ENCODE measurements at places on chromosomes 4 and X. TPM values are rescaled to one million over a fixed set of nuclear protein-coding genes. Genes with fewer than 3 reads are reported as not detected.

XG gene
- not detected for polyA plus RNA-seq

FRMD7 gene
- not detected for polyA plus RNA-seq

GRCh38 chr4:151296227-151296626 is 19.3 kb downstream of the PRSS48 start:
- no peak overlapping the region for H3K4me3 ChIP-seq
- H3K27ac ChIP-seq: no peak overlapping the region
- no peaks in the 10 kb centered on the region for H3K4me1 ChIP-seq

- H3K27me3 ChIP-seq: no peaks in the 10 kb centered on the region
- H3K4me1 ChIP-seq: no peaks in the 10 kb centered on the region
- no peak overlapping the region for H3K27ac ChIP-seq
- H3K36me3 ChIP-seq: no peaks in the 10 kb centered on the region
- no peak overlapping the region for H3K4me3 ChIP-seq
- DNase-seq: no peak
Measured at GRCh38 chrX:10797466-10797865, 177.1 kb upstream of the MID1 start.

GRCh38 chrX:100600758-100601157 is 16.0 kb downstream of the TNMD start:
- no peak overlapping the region for H3K4me3 ChIP-seq
- H3K27ac ChIP-seq: no peak overlapping the region
- DNase-seq: no peak
- H3K4me1 ChIP-seq: no peaks in the 10 kb centered on the region

DNA sequence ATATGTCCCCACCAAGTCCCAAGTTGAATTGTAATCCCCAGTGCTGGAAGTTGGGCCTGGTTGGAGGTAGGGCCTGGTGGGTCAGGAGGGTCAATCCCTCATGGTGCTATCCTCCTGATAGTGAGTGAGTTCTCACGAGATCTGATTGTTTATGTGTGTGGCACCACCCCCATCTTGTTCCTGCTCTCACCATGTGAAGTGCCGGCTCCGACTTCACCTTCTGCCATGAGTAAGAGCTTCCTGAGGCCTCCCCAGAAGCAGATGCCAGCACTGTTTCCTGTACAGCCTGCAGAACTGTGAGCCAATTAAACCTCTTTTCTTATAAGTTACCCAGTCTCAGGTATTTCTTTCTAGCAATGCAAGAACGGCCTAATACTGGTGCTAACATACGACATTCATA is 22.7 kb upstream of the TMEM33 start:
- no peak for DNase-seq
- H3K36me3 ChIP-seq: no peaks in the 10 kb centered on the region
- H3K4me1 ChIP-seq: no peaks in the 10 kb centered on the region
- no peak overlapping the region for H3K27ac ChIP-seq

DNA sequence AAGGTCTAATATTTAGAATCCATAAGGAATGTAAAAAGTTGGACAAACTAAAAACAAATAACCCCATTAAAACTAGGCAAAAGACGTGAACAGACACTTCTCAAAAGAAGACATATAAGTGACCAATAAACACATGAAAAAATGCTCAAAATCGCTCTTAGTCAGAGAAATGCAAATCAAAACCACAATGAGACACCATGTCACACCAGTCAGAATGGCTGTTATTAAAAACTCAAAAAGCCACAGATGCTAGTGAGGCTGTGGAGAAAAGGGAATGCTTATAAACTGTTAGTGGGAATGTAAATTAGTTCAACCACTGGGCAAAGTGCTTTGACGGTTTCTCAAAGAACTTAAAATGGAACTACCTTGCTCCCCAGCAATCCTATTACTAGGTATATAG is 674.3 kb upstream of the MAGEB2 start:
- H3K4me3 ChIP-seq: no peak overlapping the region
- no peaks in the 10 kb centered on the region for H3K27me3 ChIP-seq
- H3K36me3 ChIP-seq: no peaks in the 10 kb centered on the region

RAB40AL gene
- not detected for polyA plus RNA-seq

DNA sequence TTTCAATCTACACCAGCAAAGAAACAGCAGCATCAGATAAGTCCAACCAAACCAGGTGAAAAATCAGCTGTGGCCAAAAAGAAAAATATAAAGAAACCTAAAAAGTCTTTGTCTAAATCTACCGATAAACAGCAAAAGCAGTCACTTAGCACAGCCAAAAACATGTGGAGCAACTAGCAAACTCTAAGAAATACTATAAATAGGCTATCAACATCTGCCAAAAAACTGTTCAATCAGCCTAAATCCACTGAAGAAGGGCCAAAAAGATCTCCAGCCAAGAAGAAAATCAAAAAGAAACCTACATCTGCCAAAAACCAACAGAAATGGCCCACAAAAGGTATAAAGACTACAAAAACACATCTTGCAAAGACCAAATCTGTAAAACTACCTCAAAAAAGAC is 36.7 kb upstream of the CABS1 start:
- no peak overlapping the region for H3K4me3 ChIP-seq
- DNase-seq: no peak
- H3K36me3 ChIP-seq: no peaks in the 10 kb centered on the region
- no peaks in the 10 kb centered on the region for H3K27me3 ChIP-seq
- H3K27ac ChIP-seq: no peak overlapping the region
- no peaks in the 10 kb centered on the region for H3K4me1 ChIP-seq

DNA sequence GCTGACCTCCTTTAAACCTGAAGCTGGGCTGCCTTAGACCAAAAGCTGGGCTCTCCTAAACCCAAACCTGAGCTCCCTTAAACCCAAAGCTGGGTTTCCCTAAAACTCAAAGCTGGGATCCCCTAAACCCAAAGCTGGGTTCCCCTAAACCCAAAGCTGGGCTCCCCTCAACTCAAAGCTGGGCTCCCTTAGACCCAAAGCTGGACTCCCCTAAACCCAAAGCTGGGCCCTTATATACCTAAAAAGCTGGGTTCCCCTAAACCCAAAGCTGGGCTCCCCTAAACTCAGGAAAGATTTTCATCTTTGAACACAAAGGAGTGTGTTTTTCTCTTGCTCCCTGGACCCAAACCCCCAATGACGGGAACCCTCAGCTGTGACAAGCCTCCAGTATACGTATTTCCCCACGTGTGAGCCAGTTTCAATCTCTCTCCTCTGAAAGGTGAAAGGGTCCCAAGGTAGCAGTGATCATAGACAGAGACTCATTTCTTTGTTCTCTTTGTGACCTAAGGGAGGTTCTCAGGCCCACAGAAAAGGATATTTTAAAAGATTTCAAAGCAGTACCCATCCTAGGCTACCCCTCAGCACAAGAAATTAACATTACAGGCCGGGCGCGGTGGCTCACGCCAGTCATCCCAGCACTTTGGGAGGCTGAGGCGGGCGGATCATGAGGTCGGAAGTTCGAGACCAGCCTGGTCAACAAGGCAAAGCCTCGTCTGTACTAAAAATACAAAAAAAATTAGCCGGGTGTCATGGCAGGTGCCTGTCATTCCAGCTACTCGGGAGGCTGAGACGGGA is 31.3 kb upstream of the ASMTL start:
- DNase-seq: peak; percentile 88
- peaks cover 23% of the 10 kb centered on the region for H3K36me3 ChIP-seq
- peaks cover 70% of the 10 kb centered on the region for H3K4me1 ChIP-seq
- no peaks in the 10 kb centered on the region for H3K27me3 ChIP-seq

GRCh38 chrX:9370893-9371292 is 94.0 kb upstream of the TBL1X start:
- DNase-seq: no peak
- H3K36me3 ChIP-seq: no peaks in the 10 kb centered on the region
- no peak overlapping the region for H3K4me3 ChIP-seq
- H3K4me1 ChIP-seq: no peaks in the 10 kb centered on the region
- H3K27ac ChIP-seq: no peak overlapping the region

DNA sequence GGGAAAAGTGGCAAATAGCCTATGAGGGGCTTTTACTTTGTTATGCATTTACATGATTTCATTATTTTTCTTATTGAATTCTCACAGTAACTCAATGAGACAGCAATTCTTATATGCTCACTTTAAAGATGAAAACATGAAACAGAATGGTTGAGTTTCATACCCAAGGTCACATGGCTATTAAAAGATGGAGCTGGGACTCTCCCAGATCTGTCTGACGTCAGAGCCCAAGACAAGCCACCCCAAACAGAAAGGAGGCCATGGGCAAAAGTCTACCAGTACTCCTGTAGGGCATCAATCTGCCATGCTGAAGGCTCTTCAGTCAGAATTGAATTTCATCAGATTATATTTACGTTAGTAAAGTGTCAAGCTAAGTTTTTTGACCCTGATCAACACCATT is 13.2 kb downstream of the HSD17B11 start:
- H3K36me3 ChIP-seq: peaks cover 1% of the 10 kb centered on the region
- H3K4me1 ChIP-seq: no peaks in the 10 kb centered on the region
- H3K27me3 ChIP-seq: no peaks in the 10 kb centered on the region
- no peak for DNase-seq
- H3K4me3 ChIP-seq: no peak overlapping the region
- H3K27ac ChIP-seq: no peak overlapping the region

GRCh38 chr4:109079731-109080130 is 222.7 kb downstream of the COL25A1 start:
- no peak overlapping the region for H3K4me3 ChIP-seq
- H3K4me1 ChIP-seq: no peaks in the 10 kb centered on the region
- H3K36me3 ChIP-seq: no peaks in the 10 kb centered on the region
- no peak for DNase-seq

GRCh38 chr4:184114431-184114830 is 103.2 kb downstream of the ENPP6 start:
- H3K27ac ChIP-seq: no peak overlapping the region
- H3K4me1 ChIP-seq: no peaks in the 10 kb centered on the region
- no peaks in the 10 kb centered on the region for H3K27me3 ChIP-seq
- H3K36me3 ChIP-seq: no peaks in the 10 kb centered on the region

GRCh38 chr4:26719954-26720552 is 136.2 kb downstream of the TBC1D19 start:
- H3K27ac ChIP-seq: no peak overlapping the region
- no peak for DNase-seq
- no peaks in the 10 kb centered on the region for H3K4me1 ChIP-seq
- H3K36me3 ChIP-seq: no peaks in the 10 kb centered on the region

GNRHR gene
- not detected for polyA plus RNA-seq

GRCh38 chr4:169464080-169464479 is 148.3 kb downstream of the NEK1 start:
- no peaks in the 10 kb centered on the region for H3K4me1 ChIP-seq
- no peak overlapping the region for H3K27ac ChIP-seq
- H3K36me3 ChIP-seq: no peaks in the 10 kb centered on the region

DNA sequence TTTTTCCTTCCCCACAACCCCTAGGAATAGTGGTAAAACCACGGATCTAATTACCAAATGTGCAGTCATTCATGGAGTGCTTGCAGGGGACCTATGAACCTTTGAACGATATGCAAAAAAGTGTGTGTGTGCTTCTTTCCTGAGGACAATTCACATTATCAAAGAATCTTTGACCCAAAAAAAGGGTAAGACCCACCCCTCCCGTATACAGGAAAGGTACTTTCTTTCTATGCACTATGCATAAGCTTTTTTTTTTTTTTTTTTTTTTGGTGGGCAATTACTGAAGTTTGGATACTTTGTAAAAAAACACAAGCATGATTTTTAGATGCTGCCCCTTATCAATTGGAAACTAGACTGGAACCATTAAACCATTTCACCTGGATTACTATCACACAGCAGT is 31.4 kb downstream of the SPRY1 start:
- no peaks in the 10 kb centered on the region for H3K4me1 ChIP-seq
- H3K4me3 ChIP-seq: no peak overlapping the region
- no peak overlapping the region for H3K27ac ChIP-seq
- no peak for DNase-seq

DNA sequence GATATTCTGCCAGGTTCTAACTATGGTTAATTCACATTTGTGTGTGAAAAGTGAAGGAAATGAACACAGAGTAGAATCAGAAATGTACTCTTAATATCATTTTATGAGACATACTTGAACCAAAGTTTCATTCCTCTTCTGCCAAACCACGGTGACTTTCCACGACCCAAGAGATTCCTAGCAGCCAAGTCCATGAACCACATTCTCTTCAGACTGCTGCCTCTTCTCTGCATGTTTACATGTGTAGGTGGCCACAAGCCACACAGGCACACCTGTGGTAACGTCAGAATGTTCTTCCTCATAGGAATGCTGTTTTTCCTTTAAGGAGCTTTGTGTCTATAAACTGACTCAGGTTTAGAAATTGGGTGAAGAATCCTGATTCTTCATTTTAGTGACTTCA is 1411.2 kb downstream of the RAPGEF2 start:
- DNase-seq: no peak
- no peak overlapping the region for H3K27ac ChIP-seq
- H3K4me1 ChIP-seq: no peaks in the 10 kb centered on the region
- no peaks in the 10 kb centered on the region for H3K27me3 ChIP-seq
- H3K4me3 ChIP-seq: no peak overlapping the region

SRPX2 gene
- not detected for polyA plus RNA-seq

- no peak overlapping the region for H3K27ac ChIP-seq
- H3K4me1 ChIP-seq: no peaks in the 10 kb centered on the region
- DNase-seq: no peak
- no peaks in the 10 kb centered on the region for H3K36me3 ChIP-seq
- H3K27me3 ChIP-seq: peaks cover 2% of the 10 kb centered on the region
- no peak overlapping the region for H3K4me3 ChIP-seq
Measured at GRCh38 chrX:150363561-150364346, 637 bp downstream of the MAMLD1 start.

DNA sequence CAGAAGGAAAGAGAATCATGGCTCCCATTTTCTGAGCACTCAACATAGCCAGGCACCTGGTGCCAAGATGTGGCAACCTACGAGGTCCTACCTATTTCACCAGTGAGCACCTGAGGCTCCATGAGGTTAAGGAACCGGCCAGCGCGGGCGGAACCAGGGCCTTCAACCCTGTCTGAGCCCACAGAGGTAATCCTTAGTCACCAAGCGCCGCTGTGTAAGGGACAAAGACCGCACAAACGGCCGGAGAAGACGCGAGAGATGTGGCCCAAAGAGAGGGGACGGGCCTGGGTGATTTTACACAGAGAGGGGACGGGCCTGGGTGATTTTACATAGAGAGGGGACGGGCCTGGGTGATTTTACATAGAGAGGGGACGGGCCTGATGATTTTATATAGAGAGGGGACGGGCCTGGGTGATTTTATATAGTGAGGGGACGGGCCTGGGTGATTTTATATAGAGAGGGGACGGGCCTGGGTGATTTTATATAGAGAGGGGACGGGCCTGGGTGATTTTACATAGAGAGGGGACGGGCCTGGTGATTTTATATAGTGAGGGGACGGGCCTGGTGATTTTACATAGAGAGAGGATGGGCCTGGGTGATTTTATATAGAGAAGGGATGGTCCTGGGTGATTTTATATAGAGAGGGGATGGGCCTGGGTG is 114.2 kb downstream of the SMIM20 start:
- no peak for DNase-seq
- H3K27ac ChIP-seq: no peak overlapping the region
- H3K27me3 ChIP-seq: no peaks in the 10 kb centered on the region
